CD4-positive, alpha-beta memory T cell (primary cell): ENCODE measurements at places on chromosomes 11 and 22.

GRCh38 chr11:107719557-107720302 is 7.9 kb upstream of the SLN start:
- DNase-seq = no peak

DNA sequence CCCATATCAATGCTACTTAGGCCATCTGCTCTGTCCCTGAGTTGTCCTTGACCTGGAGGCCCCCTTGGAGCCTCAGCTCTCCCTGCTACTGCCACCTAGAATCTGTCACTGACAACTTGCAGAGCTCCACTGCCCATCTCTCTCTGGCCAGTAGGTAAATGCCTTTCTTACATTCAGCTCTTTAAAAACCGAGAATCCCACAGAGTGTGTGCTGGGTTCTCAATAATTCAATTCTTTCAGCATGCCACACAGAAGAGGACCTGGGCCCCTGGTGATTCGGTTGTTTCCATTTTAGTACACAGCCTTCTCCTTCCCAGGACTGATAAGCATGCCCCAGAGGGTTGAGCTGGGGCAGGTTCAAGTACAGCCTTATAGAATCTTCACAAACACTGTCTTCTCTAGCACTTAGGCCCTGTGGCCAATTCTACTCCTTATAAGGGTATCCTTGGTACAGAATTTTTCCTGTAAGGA is 22.0 kb upstream of the IPO7 start:
- no peak for DNase-seq

DNA sequence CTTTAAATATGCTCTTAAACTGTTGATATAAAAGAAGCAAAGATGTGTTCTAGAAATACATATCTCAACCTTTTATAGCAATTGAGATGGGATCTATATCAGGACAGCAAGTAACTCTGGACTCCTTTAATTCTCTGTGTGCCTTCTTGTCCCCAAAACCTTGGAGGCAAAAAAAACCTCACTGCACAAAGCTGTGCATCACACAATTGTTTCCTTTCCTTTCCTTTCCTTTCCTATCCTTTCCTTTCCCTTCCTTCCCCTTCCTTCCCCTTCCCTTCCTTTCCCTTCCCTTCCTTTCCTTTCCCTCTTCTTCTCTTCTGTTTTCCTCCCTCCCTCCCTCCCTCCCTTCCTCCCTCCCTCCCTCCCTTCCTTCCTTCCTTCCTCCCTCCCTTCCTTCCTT is 9.5 kb upstream of the TTC12 start:
- no peak for DNase-seq

- no peak for DNase-seq
These were observed 6.5 kb downstream of the PNPLA5 start for GRCh38 chr22:43885319-43885671.

DNA sequence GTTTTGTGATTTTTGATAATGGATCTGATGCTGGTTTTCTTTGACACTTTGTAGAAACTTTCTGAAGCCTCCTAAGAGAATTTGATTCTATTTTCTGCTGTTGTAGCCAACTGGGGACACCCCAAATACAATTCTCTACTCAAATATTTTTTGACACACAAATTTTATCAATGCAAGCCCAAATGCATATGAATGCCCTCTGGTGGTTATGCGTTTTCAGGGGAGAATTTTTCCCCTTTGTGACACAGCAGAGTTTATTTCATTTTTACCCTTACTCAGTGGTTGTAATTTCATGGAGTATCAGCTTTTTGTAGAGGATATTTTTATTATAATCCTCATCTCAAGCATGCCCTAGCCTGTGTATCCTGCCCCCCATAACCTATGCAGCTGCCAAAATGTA is 44.7 kb upstream of the MTMR2 start:
- DNase-seq = no peak

- peak; percentile 0 for DNase-seq
These were observed 24.5 kb upstream of the RAG2 start for GRCh38 chr11:36622431-36623136.

GRCh38 chr11:124717786-124718651 is 21.7 kb upstream of the NRGN start:
- DNase-seq = peak; percentile 30

DNA sequence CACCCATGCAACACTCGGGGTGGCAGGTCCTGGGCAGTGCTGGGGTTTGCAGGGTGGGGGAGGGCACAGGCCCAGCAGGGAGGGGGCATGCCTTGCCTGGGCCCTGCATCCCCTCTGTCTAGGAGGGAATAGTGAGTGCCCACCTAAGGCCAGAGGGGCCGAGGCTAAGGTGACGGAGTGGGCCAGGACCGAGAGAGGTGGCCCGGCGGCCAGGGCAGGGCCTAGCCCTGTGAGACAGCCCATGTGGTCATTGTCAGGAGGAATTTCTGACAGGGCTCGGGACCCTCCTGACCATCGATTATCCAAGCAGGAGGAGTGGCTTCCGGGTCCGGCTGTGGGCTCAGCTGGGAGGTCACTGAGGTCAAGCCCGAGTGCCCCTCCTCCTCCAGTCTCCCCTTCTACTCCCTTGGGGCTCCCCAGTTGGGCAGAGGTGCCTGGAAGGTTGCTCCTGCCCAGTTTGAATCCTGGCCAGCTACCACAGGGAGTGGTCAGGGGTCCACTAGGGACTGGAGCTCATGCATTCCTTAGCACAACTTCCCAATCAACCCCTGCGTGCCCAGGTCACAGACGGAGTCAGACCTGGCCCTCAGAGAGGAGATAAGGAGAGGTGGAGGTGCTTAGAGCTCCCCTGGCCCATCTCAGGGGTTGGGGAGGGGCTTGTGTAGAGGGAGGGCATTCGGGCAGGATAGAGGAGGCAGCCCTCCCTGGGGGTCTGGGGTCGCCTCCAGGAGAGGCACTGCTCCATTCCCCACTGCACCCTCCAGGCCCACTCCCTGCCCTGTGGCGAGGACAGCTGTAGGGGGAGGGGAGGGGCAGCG is 14.7 kb downstream of the GP1BB start:
- no peak for DNase-seq

DNA sequence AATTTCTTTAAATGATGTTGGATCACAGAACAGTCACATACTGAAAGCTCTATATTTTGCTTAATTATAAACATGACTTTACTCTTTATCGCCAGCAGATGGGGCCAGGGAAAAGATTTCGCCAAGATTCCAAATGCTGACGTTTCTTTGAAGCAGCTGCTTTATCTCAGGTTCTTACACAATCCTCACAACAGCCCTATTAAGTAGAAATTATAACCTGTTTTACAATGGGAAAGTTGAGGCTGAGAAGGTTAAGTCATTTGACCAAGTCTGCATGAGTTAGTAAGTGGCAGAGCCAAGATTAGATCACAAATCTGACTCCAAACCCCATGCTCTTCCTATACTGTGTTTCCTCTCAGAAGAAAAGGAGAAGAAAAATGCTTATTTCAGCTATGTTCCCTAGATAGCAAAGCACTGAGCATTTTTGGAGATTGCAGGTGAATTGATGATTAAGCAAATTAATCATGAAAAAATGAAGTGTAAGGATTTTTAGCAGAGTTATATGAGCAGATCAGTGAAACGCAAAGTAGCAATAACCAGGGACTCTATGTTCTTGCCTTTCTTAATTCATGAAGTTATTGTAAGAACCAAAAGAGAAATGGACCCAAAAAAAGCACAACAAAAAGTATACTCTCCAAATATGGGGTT is 79.0 kb downstream of the AASDHPPT start:
- DNase-seq = no peak

GRCh38 chr11:108880510-108880909 is 215.6 kb downstream of the DDX10 start:
- DNase-seq = no peak
